ENCODE measurements at places on chromosomes 5 and 9.
A peak's percentile ranks its signal among the peaks of the same experiment; 100 is the strongest.

GRCh38 chr9:25703701-25704357, 25.6 kb upstream of the TUSC1 start:
- DNase-seq, result no peak

DNA sequence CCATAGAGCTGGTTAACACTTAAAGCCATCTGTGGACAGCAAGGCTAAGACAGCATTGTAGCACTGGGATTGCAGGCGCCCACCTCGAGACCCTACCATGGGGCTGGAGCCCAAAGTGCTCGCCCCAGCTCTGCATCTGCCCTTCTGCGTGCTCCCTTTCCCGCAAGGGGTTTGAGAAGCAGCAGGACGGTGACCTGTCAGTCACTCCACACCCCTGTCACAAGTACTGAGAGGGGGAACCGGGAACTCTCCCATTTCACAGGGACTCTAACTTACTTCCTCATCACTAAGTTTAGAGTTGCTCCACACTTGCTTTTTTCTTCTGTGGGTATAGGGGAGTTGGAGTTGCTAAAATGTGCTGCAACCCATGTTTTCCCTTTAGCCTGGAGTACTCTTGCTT, 273.2 kb downstream of the SMARCA2 start:
- DNase-seq, result no peak

- no peak for DNase-seq
Observed at GRCh38 chr5:103840600-103840999, 278.0 kb upstream of the NUDT12 start.

DNA sequence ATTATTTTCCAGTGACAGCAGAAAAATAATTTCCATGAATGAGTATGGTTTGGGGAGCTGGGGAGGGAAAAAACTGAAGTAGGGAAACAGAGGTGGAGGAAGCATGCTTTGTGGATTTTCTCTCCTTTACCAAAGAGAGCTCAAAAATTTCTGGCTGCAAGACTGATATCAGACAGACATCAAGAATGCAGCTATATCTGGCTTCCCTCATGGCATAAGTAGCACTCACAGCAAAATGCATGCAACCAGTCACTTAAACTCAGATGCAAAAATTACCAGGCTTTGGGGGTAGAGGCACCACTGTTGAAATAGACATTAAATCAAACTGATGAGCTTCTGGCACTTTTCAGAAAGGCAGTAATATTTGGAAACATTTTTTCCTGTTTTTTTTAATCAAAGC, 196.9 kb downstream of the TSSK1B start:
- DNase-seq, result no peak

- peak; percentile 35 for DNase-seq
Observed at GRCh38 chr9:91681461-91682305, 258.1 kb upstream of the NFIL3 start.

DNA sequence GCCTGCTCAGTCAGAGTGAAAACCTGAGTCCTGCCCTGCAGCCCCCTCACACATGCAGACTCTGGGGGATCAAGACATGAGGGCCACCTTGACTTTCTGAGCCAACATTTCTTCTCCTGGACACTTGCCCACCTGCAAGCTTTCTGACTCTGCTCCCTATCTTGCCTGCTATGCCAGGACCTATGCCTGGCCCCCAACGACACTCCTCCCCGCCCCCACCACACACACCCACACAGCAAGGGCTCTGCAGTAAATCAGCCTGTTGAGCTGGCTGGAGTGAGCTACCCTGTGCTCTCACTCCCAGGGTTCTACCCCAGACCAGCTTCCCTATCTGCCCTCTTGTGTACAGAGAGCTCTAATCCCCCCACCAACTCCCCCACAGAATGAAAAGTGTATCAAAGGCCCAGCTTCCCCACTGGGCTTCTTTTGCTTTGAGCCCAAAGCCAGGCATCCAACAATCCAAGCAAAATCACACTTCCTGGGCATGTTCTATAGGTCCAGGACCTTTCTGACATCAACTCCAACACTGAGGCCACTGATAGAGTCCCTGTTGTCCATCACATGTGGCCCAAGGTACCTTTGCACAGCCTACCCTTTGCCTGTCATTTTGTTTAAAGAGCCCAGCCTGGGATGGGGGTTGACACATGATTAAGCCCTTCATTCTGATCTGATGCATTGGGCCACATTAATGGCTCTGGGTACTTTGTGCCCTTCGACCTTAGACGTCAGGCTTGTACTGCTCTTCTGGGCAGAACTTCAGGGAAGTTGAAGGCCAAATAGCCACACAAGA, 7.2 kb downstream of the PDLIM4 start:
- no peak for DNase-seq

GRCh38 chr9:90147426-90147825, 495.2 kb downstream of the DIRAS2 start:
- DNase-seq, result no peak

GRCh38 chr5:67672636-67673035, 476.0 kb upstream of the CD180 start:
- no peak for DNase-seq

DNA sequence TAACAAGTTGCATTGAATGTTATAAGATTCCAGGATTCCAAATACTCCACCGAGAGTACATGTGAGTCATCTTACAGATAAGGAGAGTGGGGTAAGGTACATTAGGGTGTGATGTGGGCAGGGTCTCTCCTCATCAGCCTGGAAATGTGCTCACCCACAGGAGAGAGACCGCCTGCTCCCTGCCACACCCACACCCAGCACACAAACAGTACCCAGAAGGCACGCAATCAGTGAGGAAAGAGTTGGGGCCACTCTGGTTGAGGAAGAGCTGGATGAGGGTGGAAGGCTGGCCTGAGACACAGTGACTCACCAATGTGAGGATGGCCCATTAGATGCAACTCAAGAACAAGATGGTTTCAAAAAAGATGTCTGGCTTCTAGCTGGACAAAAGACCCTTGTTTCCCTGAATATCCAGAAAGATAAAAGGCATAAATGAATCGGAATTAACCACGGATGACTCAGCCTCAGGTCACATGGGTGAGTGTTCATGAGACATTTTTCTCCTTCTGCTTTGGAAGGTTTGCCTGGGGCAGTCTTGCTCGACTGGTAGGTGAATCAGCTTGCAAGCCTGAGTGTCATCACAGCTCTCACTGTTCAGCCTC, 51.1 kb upstream of the LHFPL2 start:
- DNase-seq, result no peak

- DNase-seq, result no peak
Observed at GRCh38 chr9:107127608-107128007, 155.5 kb upstream of the RAD23B start.

- DNase-seq, result no peak
Observed at GRCh38 chr5:14057289-14057688, 85.9 kb upstream of the TRIO start.

GRCh38 chr5:68628082-68628814, 412.7 kb downstream of the PIK3R1 start:
- DNase-seq, result no peak

DNA sequence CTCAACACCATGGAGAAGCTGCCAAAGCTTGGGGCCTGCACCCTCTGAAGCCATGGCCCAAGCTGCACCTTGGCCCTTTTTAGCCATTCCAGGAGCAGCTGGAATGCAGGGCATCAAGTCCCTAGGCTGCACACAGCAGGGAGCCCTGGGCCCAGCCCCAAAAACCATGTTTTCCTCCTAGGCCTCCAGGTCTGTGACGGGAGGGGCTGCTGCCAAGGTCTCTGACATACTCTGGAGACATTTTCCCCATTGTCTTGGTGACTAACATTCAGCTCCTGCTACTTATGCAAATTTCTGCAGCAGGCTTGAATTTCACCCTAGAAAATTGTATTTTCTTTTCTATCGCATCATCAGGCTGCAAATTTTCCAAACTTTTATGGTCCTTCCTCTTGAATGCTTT, 64.6 kb downstream of the ELOVL7 start:
- no peak for DNase-seq

GRCh38 chr9:97601228-97601898, 31.8 kb downstream of the TSTD2 start:
- no peak for DNase-seq

DNA sequence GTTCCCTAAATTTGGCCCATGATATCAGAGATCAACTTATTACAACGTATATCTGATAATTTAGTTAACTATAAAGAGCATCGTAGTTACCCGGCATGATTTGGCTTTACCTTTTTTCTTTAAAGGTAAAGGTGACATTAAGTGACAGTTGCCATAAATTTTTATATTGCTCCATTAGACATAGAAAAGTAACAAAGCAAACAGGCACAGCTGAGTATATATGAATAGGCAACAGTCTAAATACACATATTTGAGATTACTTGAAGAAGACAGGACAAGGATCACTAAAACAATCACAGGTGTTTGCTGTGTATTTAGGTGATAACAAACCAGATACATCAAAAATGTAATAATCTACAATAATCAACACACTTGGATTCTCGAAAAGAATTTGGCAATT, 34.8 kb downstream of the RFX3 start:
- no peak for DNase-seq

- DNase-seq, result no peak
Observed at GRCh38 chr5:161410640-161411039, 135.9 kb downstream of the GABRB2 start.

DNA sequence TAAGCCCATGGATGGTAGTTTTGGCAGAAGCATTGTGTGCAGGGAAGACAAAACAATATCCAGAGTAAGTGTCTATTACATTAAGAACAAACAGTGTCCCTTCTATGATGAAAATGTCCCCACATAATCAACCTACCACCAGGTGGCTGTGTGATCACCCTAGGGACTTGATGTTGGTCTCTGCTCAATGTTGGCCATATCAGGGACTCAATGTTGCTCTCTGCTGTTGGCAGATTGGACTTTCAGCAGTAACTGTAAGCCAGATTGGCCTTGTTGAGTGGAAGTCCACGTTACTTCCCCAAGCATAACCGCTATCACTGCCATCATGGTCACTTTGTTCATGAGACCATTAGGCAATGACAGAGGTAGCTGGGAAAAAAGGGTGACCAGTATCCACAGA, 52.8 kb upstream of the PRSS3 start:
- DNase-seq, result no peak

DNA sequence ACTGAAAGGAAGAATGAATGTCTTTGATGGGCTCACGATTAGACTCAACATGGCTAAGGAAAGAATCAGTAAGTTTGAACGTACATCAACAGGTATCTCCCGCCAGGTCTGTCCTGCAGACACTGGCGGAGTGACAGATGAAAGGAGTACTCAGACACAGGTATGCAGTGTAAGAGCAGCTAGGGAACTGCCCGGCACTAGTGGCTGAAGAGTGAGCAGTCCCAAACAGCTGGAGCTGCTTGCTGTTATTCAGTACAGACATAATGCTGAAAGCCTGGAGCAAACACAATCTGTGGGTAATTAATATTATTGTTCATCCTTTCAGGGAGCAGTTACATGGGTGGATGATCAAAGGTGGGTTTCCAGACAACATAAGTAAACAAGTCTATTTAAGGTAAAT, 835.5 kb downstream of the TLE4 start:
- DNase-seq, result no peak

GRCh38 chr9:121199921-121200320, 1.7 kb downstream of the RAB14 start:
- DNase-seq, result no peak

- no peak for DNase-seq
Observed at GRCh38 chr5:14491015-14491915, 90.3 kb upstream of the OTULINL start.

- DNase-seq, result peak; percentile 64
Observed at GRCh38 chr5:10695055-10695649, 65.9 kb downstream of the DAP start.

GRCh38 chr5:76099286-76099702, 16.1 kb downstream of the SV2C start:
- no peak for DNase-seq

GRCh38 chr9:91082731-91083130, 279.0 kb downstream of the AUH start:
- peak; percentile 20 for DNase-seq

DNA sequence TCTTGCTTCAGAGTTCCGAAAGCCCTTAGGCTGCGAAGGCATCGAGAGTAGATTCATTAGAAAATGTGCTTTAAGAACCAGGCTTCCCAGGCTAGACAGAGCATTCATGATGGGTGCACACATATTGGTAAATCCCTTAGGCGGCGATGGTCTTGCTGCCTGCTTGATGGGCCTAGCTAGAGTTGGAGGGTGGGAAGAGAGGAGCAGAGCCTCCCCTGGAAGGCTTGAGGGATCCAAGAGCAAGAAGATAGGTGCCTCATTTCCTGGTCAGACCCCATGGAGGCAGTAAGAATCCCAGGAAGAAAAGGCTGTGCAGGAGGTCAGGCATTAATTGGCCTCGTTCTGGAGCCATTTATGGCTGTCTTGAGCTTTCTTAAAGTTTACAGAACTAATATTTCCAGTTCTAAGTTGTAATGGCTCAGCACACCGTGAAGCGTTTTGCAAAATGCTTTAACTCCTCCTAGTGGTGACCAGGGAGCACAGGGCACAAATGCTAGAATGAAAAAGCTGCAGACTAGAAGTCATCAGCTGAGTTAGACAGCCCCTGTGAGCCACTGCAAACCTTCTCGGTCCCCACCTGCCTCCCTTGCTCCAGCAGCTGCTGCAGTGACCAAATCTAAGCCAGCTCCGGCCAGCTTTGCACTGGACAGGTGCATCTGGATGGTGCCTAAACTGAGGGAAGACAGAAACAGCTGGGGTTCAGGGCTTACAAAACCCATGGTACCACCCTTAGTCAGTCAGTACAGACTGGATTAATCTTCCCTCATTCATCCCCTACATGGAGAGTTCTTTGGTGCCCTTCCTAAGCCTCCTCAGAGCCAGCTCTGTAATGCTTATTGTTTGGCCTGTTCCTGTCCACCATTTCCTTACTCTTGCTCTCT, 14.7 kb downstream of the SLC45A2 start:
- no peak for DNase-seq

GRCh38 chr9:89679016-89679415, 74.2 kb downstream of the GADD45G start:
- DNase-seq, result no peak

GRCh38 chr5:61023131-61023530, 78.1 kb downstream of the NDUFAF2 start:
- no peak for DNase-seq

DNA sequence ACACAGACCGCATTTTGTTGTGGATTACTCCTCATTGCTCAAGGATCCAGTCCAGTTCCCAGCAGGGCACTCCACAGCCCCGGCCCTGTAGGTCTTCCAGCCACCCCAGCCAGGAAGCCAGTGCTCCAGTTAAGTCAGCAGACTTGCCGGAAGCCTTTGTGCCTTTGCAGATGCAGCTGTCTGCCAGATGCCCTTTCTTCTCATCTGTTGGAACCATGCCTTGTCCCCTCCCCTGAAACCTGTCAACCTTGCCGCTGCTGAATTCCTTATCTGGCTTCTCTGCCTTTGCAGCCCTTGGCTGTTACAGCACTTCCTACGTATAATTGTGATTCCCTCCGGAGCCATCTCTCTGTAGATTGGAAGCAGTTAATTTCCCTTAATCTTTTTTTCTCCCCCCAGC, 28.4 kb downstream of the PSAT1 start:
- peak; percentile 33 for DNase-seq

GRCh38 chr9:129908906-129909305, 73.6 kb downstream of the USP20 start:
- no peak for DNase-seq

GRCh38 chr5:173204185-173204979, 30.6 kb downstream of the NKX2-5 start:
- no peak for DNase-seq

- no peak for DNase-seq
Observed at GRCh38 chr5:166369346-166369745, 1922.1 kb upstream of the WWC1 start.

GRCh38 chr5:124628721-124629596, 117.5 kb downstream of the ZNF608 start:
- no peak for DNase-seq
